Cardiac ventricle fibroblast (primary cell): ENCODE measurements at places on chromosomes 5 and 9. TPM values are rescaled to one million over a fixed set of nuclear protein-coding genes. Genes with fewer than 3 reads are reported as not detected.

UBE2QL1 gene
- not detected in 2 replicates for total RNA-seq

TMEM215 gene
- not detected in 2 replicates for total RNA-seq

CNTNAP3 gene
- 0.05 and 0.19 TPM in 2 replicates for total RNA-seq

HBEGF gene
- total RNA-seq, result 1.0 and 1.9 TPM in 2 replicates

CBY3 gene
- total RNA-seq, result not detected in 2 replicates

GAS1 gene
- 198 and 203 TPM in 2 replicates for total RNA-seq

ANKRD31 gene
- total RNA-seq, result under 0.01 and 0.05 TPM in 2 replicates

SPINK6 gene
- 1.1 and 1.2 TPM in 2 replicates for total RNA-seq

PTGR1 gene
- total RNA-seq, result 92.3 and 111 TPM in 2 replicates

FST gene
- 10.0 and 10.8 TPM in 2 replicates for total RNA-seq

PHYKPL gene
- 12.0 and 15.7 TPM in 2 replicates for total RNA-seq

SPINK7 gene
- not detected in 2 replicates for total RNA-seq

PCDHA3 gene
- total RNA-seq, result 0.10 and 0.25 TPM in 2 replicates

PCDHB16 gene
- 0.81 and 1.0 TPM in 2 replicates for total RNA-seq

GGTA1 gene
- total RNA-seq, result 0.25 and 1.1 TPM in 2 replicates

MEIKIN gene
- total RNA-seq, result 0.12 TPM in 1 of 2 replicates, not detected in the other

TRIM36 gene
- 0.12 TPM in 1 of 2 replicates, not detected in the other for total RNA-seq

TEX48 gene
- not detected in 2 replicates for total RNA-seq

CERCAM gene
- 242 and 250 TPM in 2 replicates for total RNA-seq

CDC20B gene
- not detected in 2 replicates for total RNA-seq

PCDHAC2 gene
- 0.12 and 0.15 TPM in 2 replicates for total RNA-seq

CD72 gene
- 2.1 and 3.3 TPM in 2 replicates for total RNA-seq

OLFM1 gene
- total RNA-seq, result 3.7 and 5.4 TPM in 2 replicates

ADAM19 gene
- 8.0 and 8.8 TPM in 2 replicates for total RNA-seq

GABRA1 gene
- total RNA-seq, result not detected in 2 replicates

RAB3C gene
- not detected in 2 replicates for total RNA-seq

PAXX gene
- total RNA-seq, result 22.2 and 22.3 TPM in 2 replicates

ITGA2 gene
- 5.2 and 6.4 TPM in 2 replicates for total RNA-seq

PLPPR1 gene
- total RNA-seq, result not detected in 2 replicates

PKN3 gene
- total RNA-seq, result 1.2 and 1.3 TPM in 2 replicates

IFNB1 gene
- total RNA-seq, result not detected in 2 replicates

C9orf43 gene
- 0.24 and 0.44 TPM in 2 replicates for total RNA-seq

LRRC19 gene
- not detected in 2 replicates for total RNA-seq

SHOC1 gene
- total RNA-seq, result not detected in 2 replicates

LRRC70 gene
- 0.87 and 1.5 TPM in 2 replicates for total RNA-seq

AGXT2 gene
- total RNA-seq, result not detected in 2 replicates

LCN9 gene
- not detected in 2 replicates for total RNA-seq

OSMR gene
- total RNA-seq, result 135 and 137 TPM in 2 replicates

C5orf52 gene
- not detected in 2 replicates for total RNA-seq

IFNA2 gene
- not detected in 2 replicates for total RNA-seq

PCDHA12 gene
- 0.06 and 0.34 TPM in 2 replicates for total RNA-seq

LHX2 gene
- total RNA-seq, result 0.29 and 0.56 TPM in 2 replicates
